ENCODE measurements at places on chromosomes 7 and 10.

- peak; percentile 48 for DNase-seq
- H3K4me1 ChIP-seq, result peaks cover 4% of the 10 kb centered on the region
- no peak overlapping the region for H3K27ac ChIP-seq
- no peaks in the 10 kb centered on the region for H3K27me3 ChIP-seq
- no peaks in the 10 kb centered on the region for H3K36me3 ChIP-seq
Observed at GRCh38 chr7:7761340-7761973, 43.0 kb upstream of the RPA3 start.

- peaks cover 4% of the 10 kb centered on the region for H3K4me1 ChIP-seq
- no peak for DNase-seq
- H3K27me3 ChIP-seq, result peaks cover 52% of the 10 kb centered on the region
- H3K36me3 ChIP-seq, result no peaks in the 10 kb centered on the region
Observed at GRCh38 chr10:69673521-69673920, 43.5 kb downstream of the FAM241B start.

- no peak overlapping the region for H3K4me3 ChIP-seq
- no peaks in the 10 kb centered on the region for H3K27me3 ChIP-seq
- H3K4me1 ChIP-seq, result peaks cover 8% of the 10 kb centered on the region
- peak; percentile 96 for DNase-seq
Observed at GRCh38 chr7:132145466-132145865, 430.8 kb downstream of the PLXNA4 start.

- H3K27ac ChIP-seq, result no peak overlapping the region
- no peaks in the 10 kb centered on the region for H3K4me1 ChIP-seq
- no peaks in the 10 kb centered on the region for H3K27me3 ChIP-seq
- H3K4me3 ChIP-seq, result no peak overlapping the region
Observed at GRCh38 chr10:34031400-34031799, 696.9 kb upstream of the NRP1 start.

DNA sequence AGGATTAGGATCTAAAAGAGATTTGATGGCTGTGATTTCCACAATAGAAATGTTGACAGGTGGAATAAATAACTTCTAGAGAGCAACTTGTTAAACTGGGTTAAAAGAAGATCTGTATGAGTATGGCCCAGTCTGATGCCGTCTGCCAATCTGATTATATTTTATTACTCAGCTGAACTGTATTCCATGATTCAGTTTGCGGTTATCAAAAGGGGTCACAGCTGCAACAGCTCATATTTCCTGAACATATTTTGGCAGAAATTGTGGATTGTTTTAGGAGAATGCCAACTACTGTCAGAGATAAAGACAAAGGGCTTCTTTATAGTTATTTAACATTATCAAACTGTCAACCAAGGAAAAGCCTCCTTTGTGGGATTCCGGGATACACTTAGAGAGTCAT is 244.8 kb upstream of the MINDY3 start:
- H3K36me3 ChIP-seq, result no peaks in the 10 kb centered on the region
- no peak for DNase-seq
- H3K4me1 ChIP-seq, result no peaks in the 10 kb centered on the region
- no peak overlapping the region for H3K27ac ChIP-seq

DNA sequence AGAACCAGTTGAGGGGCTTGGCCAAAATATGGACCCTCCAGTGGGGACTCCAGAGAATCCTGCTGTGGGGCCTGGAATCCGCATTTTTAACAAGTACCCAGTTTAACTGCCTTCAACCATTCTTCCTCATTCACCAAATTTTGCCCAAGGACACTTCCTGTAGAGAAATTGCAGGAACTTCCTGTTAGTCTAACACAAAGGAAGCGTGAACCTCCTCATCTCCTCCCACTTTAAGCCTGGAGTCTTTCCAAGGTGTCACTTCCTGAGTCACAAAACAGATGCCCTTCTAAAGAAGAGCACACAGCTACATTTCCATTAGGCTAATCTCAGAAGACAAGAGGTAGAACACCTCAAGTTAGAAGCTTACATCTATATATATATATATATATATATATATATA is 188.4 kb downstream of the PPP1R17 start:
- H3K4me1 ChIP-seq, result no peaks in the 10 kb centered on the region
- H3K4me3 ChIP-seq, result no peak overlapping the region
- peaks cover 9% of the 10 kb centered on the region for H3K36me3 ChIP-seq
- H3K27ac ChIP-seq, result no peak overlapping the region
- H3K27me3 ChIP-seq, result no peaks in the 10 kb centered on the region

DNA sequence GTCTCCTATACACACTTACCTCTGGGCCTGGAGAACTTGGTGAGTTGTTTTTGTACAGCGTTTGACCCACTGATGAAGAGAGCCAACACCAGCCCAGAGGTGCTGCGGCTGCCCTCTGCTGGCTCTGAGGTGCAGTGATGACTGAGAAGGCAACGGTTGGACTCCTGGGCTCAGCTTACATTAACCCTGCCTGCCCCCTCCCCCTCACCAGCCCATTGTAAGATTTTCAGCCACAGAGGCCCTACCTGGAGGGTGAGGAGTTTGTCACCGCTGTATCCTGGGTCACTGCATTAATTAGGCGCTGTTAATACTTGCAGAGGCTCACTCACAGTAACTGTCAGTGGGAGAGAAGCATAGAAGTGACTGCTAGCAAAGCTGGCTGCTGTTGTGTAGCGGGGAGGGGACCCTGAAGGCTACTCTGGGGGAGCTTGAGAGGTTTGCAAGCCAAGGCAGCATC is 19.0 kb upstream of the ANKRD2 start:
- H3K4me3 ChIP-seq, result no peak overlapping the region
- H3K27me3 ChIP-seq, result no peaks in the 10 kb centered on the region
- H3K4me1 ChIP-seq, result peaks cover 7% of the 10 kb centered on the region
- H3K27ac ChIP-seq, result no peak overlapping the region
- peak; percentile 46 for DNase-seq

DNA sequence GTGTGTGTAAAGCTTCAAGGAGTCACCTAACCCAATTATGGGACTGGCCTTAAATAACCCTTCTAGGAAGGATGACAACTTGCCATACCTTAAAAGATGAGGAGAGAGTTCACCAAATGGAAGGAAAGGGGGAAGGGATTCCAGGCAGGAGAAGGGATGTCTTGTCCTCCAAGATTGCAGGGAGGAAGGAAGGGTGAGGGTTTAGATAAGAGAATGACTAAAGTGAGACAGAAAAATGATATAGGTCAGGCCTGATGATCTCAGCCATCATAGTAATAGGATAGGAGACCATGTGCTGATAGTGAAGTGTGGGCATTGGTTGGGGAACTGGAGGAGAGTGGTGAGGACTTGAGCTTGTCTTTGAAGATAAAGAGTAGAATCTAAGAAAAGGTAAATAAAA is 7.7 kb upstream of the TMEM26 start:
- peaks cover 16% of the 10 kb centered on the region for H3K4me1 ChIP-seq
- H3K36me3 ChIP-seq, result no peaks in the 10 kb centered on the region
- no peak for DNase-seq
- H3K4me3 ChIP-seq, result no peak overlapping the region
- H3K27ac ChIP-seq, result no peak overlapping the region

- no peaks in the 10 kb centered on the region for H3K36me3 ChIP-seq
- no peak overlapping the region for H3K4me3 ChIP-seq
- DNase-seq, result no peak
- H3K4me1 ChIP-seq, result no peaks in the 10 kb centered on the region
Observed at GRCh38 chr10:13913897-13914296, 327.1 kb downstream of the PRPF18 start.

GRCh38 chr7:45586542-45587520 is 12.7 kb downstream of the ADCY1 start:
- DNase-seq, result no peak
- no peaks in the 10 kb centered on the region for H3K27me3 ChIP-seq
- H3K4me3 ChIP-seq, result no peak overlapping the region
- H3K36me3 ChIP-seq, result no peaks in the 10 kb centered on the region
- no peak overlapping the region for H3K27ac ChIP-seq

DNA sequence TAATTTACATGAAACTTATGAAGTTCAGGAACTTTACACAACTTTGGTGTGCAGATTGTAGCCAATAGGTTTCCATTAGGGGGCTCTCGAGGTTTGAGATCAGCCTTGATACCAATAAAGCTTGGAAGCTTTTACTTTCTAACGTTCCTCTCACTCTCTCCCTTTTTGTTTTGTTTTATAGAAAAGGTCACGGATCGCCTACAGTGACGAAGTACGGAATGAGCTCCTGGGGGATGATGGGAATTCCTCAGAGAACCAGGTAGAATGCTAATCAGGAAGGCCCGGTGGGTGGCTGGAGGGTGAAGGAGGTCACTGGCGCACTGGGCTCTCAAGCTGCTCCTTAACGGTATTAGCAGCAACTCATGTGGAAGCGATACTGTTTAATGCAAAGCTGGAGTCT is 79.9 kb downstream of the VTI1A start:
- no peak for DNase-seq
- peak overlapping the region; percentile 18 for H3K4me3 ChIP-seq
- no peaks in the 10 kb centered on the region for H3K36me3 ChIP-seq
- H3K27me3 ChIP-seq, result no peaks in the 10 kb centered on the region
- H3K27ac ChIP-seq, result no peak overlapping the region

GRCh38 chr10:124693396-124693795 is 50.8 kb downstream of the FAM53B start:
- H3K4me3 ChIP-seq, result no peak overlapping the region
- no peaks in the 10 kb centered on the region for H3K4me1 ChIP-seq
- no peaks in the 10 kb centered on the region for H3K27me3 ChIP-seq
- H3K36me3 ChIP-seq, result peaks cover 2% of the 10 kb centered on the region

- no peak overlapping the region for H3K27ac ChIP-seq
- peaks cover 17% of the 10 kb centered on the region for H3K4me1 ChIP-seq
- no peaks in the 10 kb centered on the region for H3K27me3 ChIP-seq
- H3K36me3 ChIP-seq, result no peaks in the 10 kb centered on the region
- no peak overlapping the region for H3K4me3 ChIP-seq
Observed at GRCh38 chr10:78330884-78331283, 297.2 kb downstream of the RPS24 start.

DNA sequence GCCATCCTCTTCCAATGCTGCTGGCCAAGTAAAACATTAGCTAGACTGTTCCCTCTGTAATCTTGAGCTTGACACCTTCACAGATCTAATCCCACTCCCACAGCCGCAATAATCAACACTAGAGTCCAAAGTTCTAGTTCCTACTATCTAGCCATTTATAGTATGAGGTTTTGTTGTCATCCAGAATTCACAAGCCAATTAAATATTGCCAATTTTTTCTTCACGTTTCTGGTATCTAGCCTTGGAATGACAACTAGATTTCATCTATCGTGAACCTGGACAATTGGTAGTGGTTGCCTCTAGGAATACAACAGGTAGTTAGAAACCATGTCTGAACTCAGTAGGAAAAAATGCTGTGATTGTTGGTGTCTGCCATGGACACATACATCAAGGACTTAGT is 10.4 kb downstream of the WASL start:
- H3K36me3 ChIP-seq, result no peaks in the 10 kb centered on the region
- H3K4me3 ChIP-seq, result no peak overlapping the region
- no peaks in the 10 kb centered on the region for H3K27me3 ChIP-seq
- H3K27ac ChIP-seq, result no peak overlapping the region

GRCh38 chr10:48907730-48908129 is 31.9 kb downstream of the LRRC18 start:
- no peaks in the 10 kb centered on the region for H3K27me3 ChIP-seq
- no peaks in the 10 kb centered on the region for H3K4me1 ChIP-seq
- no peak overlapping the region for H3K27ac ChIP-seq

DNA sequence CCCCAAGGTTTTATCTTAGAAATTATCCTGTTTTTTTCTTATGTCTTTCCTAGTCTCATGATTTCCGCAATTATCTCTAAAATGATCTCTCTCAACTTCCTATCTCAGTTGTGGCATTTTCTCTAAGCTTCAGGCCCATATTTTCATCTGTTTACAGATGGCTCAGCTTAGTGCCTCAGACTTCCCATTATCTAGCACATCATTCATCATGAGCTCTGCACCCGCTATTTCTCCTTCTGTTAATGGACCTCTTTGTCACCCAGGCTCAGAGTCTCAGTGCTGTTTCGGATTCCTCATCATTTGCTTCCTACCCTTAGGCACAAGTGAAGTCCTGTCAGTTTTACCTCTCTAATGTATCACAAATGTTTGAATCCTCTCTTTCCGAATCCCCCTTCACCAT is 84.1 kb downstream of the BMPR1A start:
- no peak overlapping the region for H3K27ac ChIP-seq
- no peaks in the 10 kb centered on the region for H3K27me3 ChIP-seq
- no peaks in the 10 kb centered on the region for H3K4me1 ChIP-seq
- H3K4me3 ChIP-seq, result no peak overlapping the region
- H3K36me3 ChIP-seq, result peaks cover 3% of the 10 kb centered on the region
- DNase-seq, result no peak

GRCh38 chr7:98870121-98870651 is 372 bp upstream of the TMEM130 start:
- DNase-seq, result peak; percentile 47
- H3K4me3 ChIP-seq, result peak overlapping the region; percentile 46
- no peak overlapping the region for H3K27ac ChIP-seq
- peaks cover 13% of the 10 kb centered on the region for H3K4me1 ChIP-seq
- H3K27me3 ChIP-seq, result peaks cover 14% of the 10 kb centered on the region

- peaks cover 3% of the 10 kb centered on the region for H3K27me3 ChIP-seq
- no peaks in the 10 kb centered on the region for H3K36me3 ChIP-seq
- no peak for DNase-seq
- H3K4me1 ChIP-seq, result no peaks in the 10 kb centered on the region
- H3K4me3 ChIP-seq, result no peak overlapping the region
Observed at GRCh38 chr7:67857698-67858097, 861.1 kb downstream of the TYW1 start.

GRCh38 chr7:156096771-156097538 is 284.7 kb upstream of the SHH start:
- H3K36me3 ChIP-seq, result no peaks in the 10 kb centered on the region
- H3K4me3 ChIP-seq, result no peak overlapping the region
- H3K27ac ChIP-seq, result no peak overlapping the region
- H3K4me1 ChIP-seq, result no peaks in the 10 kb centered on the region

- no peaks in the 10 kb centered on the region for H3K4me1 ChIP-seq
- DNase-seq, result no peak
- H3K27me3 ChIP-seq, result peaks cover 2% of the 10 kb centered on the region
- no peak overlapping the region for H3K4me3 ChIP-seq
Observed at GRCh38 chr10:27660711-27661110, 84.9 kb downstream of the MKX start.

DNA sequence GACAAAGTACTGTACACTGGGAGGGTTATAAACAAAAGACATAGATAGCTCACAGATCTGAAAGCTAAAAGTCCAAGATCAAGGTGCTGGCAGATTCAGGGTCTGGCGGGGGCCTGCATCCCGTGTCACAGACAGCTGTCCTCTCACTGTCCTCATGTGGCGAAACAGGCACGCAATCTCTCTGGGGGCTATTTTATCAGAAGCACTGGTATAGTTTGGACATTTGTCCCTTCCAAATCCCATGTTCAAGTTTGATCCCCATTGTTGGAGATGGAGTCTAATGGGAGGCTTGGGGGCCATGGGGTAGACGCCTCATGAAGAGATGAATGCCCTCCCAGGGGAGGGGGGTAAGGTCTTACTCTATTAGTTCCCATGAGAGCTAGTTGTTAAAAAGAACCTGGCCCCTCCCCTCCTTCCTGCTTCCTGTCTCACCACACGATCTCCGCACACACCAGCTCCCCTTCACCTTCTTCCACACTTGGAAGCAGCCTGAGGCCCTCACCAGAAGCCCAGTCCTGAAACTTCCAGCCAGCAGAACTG is 72.5 kb upstream of the UCN3 start:
- peaks cover 10% of the 10 kb centered on the region for H3K4me1 ChIP-seq
- no peak for DNase-seq
- H3K4me3 ChIP-seq, result no peak overlapping the region

Measured in astrocyte (in vitro differentiated cells and primary cell).